HS-5 (cell line): ENCODE measurements at places on chromosomes 3 and 15.

- DNase-seq: no peak
Measured at GRCh38 chr3:46896386-46896785, 18.9 kb downstream of the PTH1R start.

DNA sequence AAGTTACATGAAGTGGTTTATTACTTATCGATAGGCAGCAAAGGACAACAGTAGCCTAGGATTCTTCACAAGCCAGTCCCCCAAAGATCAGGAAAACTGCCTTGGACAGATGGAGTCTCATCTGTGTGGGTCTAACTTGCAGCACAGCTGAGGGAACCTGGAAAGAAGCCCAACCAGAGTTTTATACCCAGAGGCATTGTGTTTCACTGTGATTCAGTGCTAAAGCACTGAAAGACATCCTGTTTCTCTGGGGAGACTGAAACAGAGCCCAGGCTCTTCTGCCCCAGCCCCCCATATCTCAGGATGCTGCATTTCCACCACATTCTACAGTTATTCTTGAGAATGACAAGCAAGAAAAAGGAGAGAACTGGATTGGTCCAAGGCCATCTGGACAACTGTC, 48.2 kb upstream of the PYDC2 start:
- DNase-seq: peak; percentile 89

GRCh38 chr3:119297169-119297568, 3.0 kb downstream of the ARHGAP31 start:
- DNase-seq: no peak

GRCh38 chr15:31758126-31758525, 272.2 kb upstream of the CHRNA7 start:
- DNase-seq: peak; percentile 28

DNA sequence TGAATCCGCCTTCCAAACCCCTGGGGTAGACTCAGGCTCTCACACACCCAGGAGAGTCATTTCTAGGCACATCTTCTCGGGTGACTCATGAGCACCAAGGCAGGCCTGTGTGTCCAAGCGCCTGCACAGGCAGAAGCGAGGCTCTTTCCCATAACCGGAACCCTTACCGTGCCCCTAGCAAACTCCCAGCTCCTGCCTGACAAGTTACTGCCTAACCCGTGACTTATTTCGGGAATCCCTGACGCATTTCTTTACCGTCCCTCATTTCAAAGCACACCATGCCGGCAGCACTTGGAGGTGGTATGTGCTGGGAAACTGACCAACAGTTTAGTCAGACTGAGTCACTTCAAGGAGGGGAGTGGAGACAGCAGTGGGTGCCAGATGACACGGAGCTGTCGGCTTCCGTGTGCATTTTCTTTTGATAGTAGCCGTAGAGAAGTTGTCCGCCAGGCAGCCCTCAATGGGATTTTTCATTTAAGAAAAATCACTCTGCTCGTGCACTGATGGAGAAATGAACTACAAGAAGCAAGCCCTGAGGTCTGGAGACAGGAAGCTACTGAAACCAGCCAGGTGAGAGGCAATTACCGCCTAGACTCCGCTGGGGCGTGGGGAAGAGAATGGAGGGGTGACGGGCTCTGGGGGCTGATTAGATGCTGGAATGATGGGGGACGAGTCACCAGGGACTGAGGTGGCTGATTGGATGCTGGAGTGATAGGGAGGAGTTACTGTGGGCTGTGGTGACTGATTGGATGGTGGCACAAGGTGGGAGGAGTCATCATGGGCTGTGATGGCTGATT, 17.3 kb upstream of the HRH1 start:
- peak; percentile 99 for DNase-seq

DNA sequence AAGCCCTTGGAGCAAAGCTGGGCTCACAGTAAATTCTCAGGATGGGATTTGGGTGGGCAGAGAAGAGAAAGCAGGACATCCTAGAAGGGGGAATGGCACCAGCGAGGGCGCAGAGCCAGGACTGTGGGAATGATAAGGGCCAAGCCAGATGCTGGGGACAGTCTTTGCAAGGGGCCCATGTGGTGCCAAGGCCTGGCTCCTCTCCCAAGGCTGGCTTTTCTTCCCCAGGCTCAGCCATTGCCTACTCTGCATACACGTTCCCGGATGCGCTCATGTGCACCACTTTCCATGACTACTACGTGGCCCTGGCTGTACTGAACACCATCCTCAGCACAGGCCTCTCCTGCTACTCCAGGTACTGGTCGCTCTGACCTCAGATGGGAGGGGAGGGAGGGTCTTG, 24.7 kb upstream of the KIF23 start:
- DNase-seq: no peak

- DNase-seq: no peak
Measured at GRCh38 chr15:101486696-101487459, 2.6 kb downstream of the PCSK6 start.
